Smooth muscle cell of trachea (primary cell): ENCODE measurements at places on chromosomes 4 and X. TPM values are rescaled to one million over a fixed set of nuclear protein-coding genes. Genes with fewer than 3 reads are reported as not detected.

Gene MAGEB17
- not detected in 2 replicates for total RNA-seq

Gene RBM10
- 54.0 and 56.7 TPM in 2 replicates for total RNA-seq

Gene PROM1
- total RNA-seq: not detected in 2 replicates

Gene GUCY1B1
- total RNA-seq: 46.6 and 54.5 TPM in 2 replicates

Gene SERTM2
- under 0.01 TPM in 1 of 2 replicates, not detected in the other for total RNA-seq

Gene CLDN34
- total RNA-seq: not detected in 2 replicates
